Liver (tissue), 10 donors: ENCODE measurements at places on chromosomes 2 and 18. TPM values are rescaled to one million over a fixed set of nuclear protein-coding genes. Genes with fewer than 3 reads are reported as not detected.

The ERBB4 gene
- 0.03 TPM for polyA plus RNA-seq

DNA sequence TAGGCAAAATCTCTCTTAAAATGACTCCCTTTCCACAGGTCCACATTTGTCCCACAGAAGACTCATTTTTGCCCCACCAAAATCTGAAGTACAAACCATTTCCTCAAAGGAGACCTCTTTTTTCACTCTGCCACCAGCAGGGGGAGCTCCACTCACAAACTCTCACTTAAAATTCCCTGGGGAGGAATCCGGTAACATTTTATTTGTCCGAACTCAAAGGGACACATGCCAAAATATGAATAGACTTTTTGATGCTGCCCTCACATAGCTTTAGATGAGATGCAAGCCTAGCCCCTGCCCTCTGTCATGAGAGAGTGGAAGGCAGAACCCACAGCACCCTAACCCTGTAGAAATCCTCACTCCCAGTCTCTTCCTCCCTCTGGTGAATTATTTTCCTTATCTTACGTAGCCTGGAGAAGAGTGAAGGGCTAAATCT is 57.1 kb downstream of the RMDN2 start:
- peak; percentile 72 for DNase-seq

The KCNK3 gene
- polyA plus RNA-seq: 0.78 TPM

The RIOK3 gene
- polyA plus RNA-seq: 29.9 TPM

- no peak for DNase-seq
Measured at GRCh38 chr2:2587354-2587753, 256.3 kb upstream of the MYT1L start.

The ESPNL gene
- polyA plus RNA-seq: 0.28 TPM

DNA sequence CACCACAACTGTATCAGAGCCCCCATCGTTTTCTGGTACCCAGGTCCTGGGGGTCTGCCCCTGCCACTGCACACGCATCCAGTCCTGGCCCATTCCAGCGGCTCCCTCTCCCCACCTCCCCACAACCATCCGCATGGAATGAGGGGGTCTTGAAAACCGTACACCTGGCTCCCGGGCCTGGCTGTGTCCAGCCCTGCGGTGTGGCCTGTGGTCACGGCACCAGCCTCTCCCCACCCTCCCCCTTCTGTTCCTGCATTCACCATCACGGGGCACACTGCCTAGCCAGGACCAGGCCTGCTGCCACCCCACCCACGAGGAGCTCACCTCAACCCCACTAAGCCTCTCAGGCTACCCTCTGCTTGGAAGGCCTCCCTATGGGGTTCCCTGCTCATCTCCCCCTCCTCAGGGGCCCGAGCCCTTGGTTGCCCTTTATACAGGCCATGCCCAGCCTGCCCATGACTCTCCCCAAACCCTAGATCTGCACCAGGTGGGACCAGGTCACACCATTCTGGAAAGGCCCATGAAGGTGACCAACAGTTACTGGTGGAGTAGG is 11.4 kb downstream of the GPR35 start:
- no peak for DNase-seq

The ASB18 gene
- not detected for polyA plus RNA-seq

GRCh38 chr2:128410758-128411215 is 92.1 kb upstream of the HS6ST1 start:
- DNase-seq: peak; percentile 26

GRCh38 chr2:89849731-89850130 is 1158.3 kb downstream of the RPIA start:
- DNase-seq: no peak

- DNase-seq: no peak
Measured at GRCh38 chr2:229417916-229418315, 146.8 kb upstream of the PID1 start.

The MC5R gene
- polyA plus RNA-seq: not detected

DNA sequence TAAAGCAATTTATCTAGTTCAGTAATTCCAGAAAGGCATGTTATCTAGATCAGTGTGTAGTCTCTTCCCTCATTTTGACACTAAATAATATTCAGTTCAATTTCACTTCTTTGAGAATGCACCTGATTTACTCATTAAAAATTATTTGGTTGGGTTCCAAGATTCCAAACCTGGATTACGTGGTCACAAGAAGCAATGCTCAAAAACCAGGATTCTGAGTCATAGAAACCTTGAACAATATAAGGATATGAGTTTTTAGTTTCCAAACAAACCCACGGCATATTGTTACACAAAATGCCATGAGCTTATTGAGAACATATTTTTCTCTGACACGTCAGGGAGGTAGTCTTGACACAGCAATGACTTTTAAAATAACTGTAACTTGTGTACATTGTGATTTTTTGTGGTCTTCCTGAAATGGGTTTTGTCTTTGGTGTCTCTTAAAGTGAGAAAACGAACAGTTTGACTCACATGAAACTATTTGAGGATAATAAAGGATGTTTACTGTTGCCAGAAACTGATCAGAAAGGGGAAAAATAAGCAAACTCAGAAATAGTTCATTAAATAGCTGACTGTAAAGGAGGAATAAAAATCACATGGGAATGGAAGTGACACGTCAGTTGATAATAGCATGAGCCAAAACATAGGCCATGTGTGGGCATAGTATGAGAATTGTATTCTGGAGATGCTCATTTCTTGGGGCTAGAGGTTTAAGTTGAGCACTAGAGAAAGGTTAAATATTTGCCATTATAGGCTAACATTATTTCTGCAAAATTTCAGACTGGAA is 617.7 kb upstream of the CDH2 start:
- no peak for DNase-seq

DNA sequence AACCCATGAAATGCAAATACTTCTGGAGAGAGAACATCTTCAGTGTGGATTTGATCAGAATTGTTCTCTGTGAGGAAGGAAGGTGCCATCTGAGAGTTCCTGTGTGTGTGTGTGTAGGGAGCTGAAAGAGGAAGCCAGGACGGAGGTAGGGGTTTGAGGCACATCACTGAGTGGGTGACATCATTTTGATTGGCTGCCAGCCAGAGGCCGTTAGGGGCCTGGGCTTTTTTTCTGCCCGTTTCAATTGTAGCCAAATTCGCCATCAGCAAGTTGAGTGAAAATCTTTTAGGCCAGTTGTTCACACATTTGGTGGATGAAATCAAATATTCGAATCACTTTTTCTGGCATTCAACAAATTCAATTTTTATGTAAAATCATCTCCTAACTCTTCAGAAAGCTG is 48.9 kb downstream of the TSN start:
- DNase-seq: no peak

DNA sequence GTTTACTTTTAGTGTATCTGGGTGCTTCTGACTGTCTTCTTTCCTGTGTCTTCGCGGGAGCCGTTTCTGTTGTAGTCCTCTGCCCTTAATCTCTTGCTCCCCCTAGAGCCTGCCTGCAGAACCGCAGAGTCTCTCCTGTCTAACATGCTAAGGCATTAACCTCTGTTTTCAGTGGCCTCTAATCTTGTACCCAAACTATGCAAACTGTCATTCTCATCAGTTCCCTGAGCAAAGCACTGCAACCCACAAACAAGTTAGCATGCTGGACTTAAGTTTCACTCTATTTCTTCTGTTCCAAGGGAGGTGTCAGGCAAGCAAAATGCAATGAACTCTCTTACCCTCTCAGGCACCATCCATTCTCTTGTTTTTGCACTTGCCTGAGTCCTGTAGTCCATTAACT is 138.4 kb downstream of the OTX1 start:
- no peak for DNase-seq

The IHH gene
- 0.82 TPM for polyA plus RNA-seq

- no peak for DNase-seq
Measured at GRCh38 chr2:3517948-3518495, 1.3 kb downstream of the ADI1 start.

GRCh38 chr2:185502351-185502750 is 236.3 kb upstream of the FSIP2 start:
- no peak for DNase-seq

The TLX2 gene
- polyA plus RNA-seq: not detected

DNA sequence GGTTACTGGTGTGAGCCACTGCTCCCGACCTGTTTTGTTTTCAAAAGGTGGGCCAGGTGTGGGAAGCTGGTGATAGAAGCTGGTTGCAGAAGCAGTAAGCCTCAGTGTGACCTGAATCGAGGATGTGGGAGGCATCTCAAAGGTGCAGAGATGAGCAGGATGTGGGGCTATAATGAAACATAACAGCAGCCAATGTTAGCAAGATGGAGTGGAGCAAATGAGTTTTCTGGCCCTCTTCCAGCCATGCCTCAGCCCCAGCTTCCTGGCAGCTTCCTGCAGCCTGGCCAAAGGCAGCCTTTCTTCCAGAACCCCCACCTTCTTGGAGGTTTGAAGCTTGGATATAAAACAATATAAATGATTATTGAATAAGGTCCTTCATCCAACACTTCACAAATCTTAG is 184.8 kb downstream of the NCK2 start:
- no peak for DNase-seq

DNA sequence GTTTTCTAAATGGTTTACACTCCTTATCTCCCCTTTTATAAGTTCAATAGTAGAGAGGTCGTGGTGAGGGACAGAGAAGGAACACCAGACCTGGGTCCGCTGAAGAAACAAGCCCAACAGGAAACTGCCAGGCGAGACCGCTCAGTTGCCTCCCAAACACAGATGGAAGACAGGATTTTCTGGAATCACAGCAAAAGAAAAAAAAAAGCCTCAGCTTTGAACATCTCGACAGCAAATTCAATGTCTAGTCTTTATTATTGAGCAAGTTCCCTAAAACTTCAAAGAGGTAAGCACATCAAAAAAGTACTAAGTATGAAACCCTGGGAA is 33.5 kb upstream of the GNAL start:
- no peak for DNase-seq

GRCh38 chr18:76401498-76401897 is 93.5 kb downstream of the ZNF516 start:
- peak; percentile 59 for DNase-seq

DNA sequence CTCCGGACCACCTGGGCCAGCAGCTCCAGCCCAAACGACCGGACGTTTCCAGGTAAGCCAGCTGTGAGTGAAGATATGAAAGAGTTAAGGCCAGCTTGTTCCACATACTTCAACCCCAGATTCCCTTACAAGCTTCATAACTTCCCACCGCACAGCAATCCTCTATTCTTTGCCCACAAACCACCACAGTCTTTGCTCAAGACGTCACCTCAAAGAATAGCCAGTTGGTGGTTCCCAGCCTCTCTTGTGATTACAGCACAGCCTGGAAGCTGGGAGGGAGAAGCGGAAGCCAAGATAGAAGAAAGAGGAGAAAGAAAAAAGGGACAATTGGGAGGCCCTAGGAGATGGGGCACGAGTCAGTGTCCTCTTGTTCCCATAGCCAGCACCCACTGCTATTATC is 70.6 kb downstream of the NRP2 start:
- no peak for DNase-seq

The CYP27A1 gene
- 311 TPM for polyA plus RNA-seq

DNA sequence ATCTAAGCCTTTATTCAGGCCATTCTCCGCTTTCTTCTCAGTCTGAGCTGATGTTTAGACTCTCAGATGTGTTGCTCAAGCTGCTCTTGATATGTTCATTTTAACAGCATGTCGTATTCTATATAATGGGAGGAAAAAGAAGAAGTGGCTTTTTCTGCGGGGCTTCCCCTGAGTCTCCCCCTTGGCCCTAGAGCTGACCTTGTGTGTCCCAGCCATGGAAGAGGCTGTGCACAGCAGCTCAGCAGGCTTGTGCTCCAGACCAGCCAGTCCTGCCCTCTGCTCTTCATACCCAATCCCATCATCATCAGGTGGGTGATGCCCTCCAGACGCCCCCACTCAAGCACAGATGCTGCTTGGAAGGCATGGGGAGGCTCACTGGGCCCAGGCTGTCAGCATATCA is 155.1 kb upstream of the CELF4 start:
- no peak for DNase-seq

The OSR1 gene
- polyA plus RNA-seq: not detected

- peak; percentile 95 for DNase-seq
Measured at GRCh38 chr2:68121873-68122679, 35.6 kb upstream of the PNO1 start.
